ENCODE measurements at places on chromosomes 6 and 20.

DNA sequence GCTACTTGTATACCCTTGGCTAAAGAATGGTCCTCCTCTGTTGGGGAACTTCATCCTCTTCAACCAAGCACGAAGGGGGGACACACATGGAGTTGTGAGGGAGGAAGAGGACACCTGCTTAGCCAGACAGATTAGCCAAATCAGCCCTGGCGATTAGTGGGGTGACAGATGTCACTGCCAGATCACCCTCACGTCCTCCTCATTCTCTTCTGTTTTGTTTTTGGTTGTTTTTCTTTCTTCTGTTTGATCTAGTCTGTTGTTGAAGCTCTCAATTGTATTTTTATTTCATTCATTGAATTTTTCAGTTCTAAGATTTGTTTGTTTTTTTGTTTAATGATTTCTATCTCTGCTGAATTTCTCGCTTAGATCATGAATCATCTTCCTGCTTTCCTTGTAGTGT, 27.5 kb upstream of the NKX2-4 start:
- no peak for DNase-seq

GRCh38 chr20:61912665-61913422, 152.8 kb downstream of the TAF4 start:
- DNase-seq, result no peak

DNA sequence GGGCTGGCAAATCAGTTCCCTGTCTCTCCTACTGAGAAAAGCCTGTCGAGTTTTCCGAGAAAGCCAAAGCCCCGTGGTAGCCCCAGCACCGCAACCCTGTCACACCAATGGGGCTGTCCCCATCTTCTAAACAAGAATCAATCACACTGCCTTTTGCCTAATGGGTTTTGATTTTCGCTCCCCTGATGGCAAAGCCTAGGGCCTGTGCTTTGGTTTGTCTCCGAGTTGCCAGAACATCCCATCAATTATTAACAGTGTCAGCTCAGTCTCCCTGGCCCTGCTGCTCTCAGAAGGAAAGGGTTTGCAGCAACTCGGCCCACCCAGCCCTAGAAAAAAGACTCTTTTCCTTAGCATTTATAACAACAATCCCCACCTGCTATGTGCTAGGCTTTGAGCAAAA, 4.2 kb downstream of the KCNB1 start:
- DNase-seq, result no peak

DNA sequence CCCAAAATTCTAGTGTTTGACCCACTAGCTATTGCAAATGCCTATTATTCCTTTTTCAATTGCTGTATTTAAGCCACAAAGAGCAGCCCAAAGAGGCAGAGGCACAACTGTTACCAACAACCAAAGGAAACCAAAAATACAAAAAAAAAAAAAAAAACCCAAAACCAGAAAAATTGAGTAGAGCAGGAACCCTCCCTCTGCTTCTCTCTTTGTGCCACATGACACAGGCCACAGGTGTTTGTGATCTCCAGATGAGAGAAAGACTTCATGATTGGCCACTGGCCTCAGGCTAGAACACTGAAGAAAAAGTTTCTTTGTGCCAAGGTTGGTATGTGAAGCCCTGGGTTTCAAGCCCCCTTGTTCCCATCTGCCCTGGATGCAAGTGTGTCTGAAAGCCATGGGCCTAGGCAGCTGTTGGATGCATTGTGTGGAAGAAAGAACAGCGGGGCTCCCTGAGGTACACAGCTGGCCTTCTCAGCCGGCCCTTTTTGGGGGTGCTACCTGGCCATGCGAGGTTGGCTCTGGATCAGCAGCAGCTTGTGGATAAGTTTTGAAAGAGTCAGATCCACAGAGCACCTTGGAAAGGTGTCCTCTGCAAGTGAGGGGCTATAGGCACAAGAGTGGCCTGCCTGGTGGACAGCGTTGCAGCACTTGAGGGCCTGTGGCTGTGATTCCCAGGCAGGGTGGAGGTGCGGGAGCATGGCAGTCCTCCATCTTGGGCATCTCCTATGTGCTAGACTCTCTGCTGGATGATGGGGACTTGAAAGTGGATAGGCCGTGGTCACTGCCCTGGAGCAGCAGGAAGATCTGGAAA, 204.5 kb downstream of the ZDHHC14 start:
- no peak for DNase-seq

DNA sequence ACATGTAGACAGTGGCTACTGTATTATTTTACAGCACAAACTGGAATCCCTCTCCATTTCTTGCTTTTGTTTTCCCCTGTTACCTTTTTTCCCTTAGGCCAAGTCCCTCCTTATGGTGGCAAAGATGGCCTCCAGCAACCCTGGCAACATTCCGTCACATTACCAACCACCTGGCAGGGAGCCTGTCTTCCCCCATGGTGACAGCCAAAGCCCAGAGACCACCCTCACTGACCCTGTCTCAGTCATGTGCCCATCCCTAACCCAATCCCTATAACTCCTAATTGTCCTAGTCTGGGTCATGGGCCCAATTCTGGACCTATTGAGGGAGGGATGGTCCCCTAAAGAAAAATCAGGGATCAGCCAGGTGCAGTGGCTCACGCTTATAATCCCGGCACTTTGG, 27.6 kb downstream of the PARD6B start:
- no peak for DNase-seq

DNA sequence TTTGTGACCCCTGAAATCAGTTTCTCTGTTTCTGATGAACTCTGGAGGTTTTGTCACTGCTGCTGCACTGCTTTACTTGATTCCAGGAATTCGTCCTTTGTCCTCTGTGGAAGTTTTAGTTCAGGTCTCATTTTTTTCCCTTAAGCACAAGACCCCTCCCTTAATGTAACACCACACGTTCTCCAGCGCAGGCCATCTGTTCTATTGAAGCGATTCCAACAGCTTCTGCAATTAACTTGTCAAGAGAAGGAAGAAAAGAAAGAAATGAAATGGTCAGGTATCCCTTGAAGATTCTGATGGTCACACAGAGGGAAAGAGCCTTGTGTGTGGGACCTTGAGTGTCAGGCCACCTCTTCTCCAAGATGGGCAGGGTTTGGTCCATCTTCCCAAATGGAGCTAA, 7.8 kb upstream of the MAS1L start:
- no peak for DNase-seq

- no peak for DNase-seq
These were observed 115.1 kb upstream of the ARID1B start for GRCh38 chr6:156662025-156662445.

- no peak for DNase-seq
These were observed 852.3 kb upstream of the HS3ST5 start for GRCh38 chr6:115194981-115195638.

- DNase-seq, result no peak
These were observed 914 bp downstream of the SNAP91 start for GRCh38 chr6:83707829-83708545.

- no peak for DNase-seq
These were observed 6.6 kb downstream of the SIRPB2 start for GRCh38 chr20:1484438-1485116.

DNA sequence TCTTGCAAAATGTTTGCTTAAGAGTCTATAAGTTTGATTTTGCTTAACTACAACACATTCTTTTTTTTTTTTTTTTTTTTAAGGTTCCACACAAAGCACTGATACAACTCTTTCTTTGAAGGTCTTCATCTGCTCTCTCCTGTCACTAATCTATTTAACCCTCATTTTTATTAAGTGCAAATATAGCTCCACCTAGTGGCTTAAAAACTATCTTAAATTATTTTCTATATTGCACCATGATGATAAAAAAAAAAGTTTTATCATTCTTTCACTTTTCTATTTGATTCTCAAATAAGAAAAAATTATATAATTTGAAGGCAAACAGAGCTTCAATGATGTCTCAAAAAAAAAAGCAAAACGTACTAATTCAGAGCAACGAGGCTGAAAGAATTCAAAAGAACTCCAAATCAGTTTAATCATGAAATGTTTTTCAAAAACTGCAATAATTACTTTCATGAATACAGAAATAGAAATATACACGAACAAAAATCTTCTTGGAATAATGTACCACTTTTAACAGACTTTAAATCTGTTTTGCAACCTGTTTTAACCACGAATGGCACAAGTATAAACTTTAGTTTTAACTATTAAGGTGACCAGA, 12.8 kb downstream of the ESF1 start:
- DNase-seq, result no peak

DNA sequence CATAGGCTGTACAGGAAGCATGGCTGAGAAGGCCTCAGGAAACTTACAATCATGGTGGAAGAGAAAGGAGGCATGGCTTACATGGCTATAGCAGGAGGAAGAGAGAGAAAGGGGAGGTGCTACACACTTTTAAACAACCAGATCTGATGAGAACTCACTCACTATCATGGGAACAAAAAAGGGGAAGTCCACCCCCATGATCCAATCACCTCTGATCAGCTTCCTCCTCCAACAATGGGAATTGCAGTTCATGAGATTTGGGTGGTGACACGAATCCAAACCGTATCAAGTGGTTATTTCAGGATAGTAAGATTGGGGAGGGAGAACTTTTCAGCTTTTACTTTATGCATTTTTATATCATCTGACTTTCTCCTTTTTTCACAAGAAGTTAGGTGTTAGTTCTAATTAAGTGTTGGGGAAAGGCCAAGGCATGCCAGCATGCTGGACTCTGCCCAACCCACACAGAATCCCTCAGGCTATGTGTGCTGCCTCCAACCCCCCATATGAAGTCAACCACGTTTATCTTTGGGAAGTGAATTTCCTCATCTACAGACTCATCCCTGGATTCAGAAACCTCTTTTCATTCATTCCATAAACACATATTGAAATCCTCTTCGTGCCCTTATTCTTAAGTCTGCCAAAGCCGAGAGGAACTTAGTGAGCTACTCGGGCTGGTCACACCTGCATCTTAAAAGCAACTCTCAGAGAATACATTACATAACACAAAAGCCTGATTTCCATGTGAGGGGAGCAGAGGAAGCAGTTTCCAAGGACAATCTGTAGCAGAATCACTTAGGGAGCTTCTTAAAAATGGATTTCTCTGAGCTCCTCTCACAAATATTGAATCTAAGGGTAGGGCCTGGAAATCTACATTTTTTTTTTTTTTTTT, 16.7 kb upstream of the CLIC5 start:
- DNase-seq, result no peak

GRCh38 chr20:11267762-11268335, 594.0 kb upstream of the JAG1 start:
- no peak for DNase-seq

DNA sequence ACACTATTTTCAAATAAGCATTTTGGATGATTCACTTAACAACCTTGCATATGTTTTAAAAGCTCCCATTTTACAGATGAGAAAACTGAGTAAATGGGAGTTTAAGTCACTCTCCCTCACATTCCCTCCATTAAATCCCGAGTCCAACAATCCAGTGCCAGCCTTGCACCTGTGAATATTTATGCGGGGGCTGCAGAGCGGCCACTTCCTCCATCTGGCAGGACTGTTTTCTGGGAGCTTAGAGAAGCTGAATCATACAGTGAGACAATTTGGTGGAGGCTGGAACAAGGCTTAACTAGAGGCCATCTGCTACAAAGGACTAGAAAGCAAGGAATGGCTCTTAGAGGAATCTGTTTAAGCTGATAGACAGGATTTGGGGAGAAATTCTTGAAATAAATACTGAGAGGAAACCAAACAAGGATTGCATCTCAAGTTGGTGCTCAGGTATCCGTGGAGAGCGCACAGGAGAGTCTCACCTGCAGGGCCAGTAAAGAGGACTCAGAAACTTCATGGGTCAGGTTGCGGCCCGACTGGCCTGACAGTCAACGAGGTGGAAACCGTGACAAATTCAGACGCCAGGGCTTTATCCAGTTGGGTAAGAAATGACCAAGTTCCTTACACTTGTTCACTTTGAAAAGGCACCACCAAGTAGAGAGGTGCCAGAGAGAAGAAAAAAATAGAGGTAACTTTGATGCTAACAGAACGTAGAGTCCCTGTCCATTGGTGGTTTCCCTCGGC, 478.5 kb downstream of the QKI start:
- DNase-seq, result no peak

- no peak for DNase-seq
These were observed 97.9 kb downstream of the ANKRD60 start for GRCh38 chr20:58130581-58130980.

- DNase-seq, result no peak
These were observed 21.7 kb upstream of the GMNN start for GRCh38 chr6:24752917-24753492.

DNA sequence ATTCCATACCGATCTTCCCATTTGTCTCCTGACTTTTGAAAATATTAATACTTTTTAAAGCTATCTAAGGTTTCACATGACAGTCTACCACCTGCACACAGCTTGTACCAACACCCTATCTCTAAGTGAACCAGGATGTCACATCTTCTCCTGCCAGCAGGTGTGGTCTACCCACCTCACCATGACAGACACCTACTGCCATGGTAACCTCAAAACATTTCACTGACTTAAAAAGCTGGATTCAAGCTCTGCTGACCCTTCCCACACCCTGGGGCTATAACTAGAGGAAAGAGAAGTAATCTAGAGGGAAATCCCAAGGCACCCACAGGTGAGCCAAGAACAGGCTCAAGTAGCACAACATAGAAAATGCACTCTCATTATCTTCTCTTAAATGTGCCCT, 1.2 kb downstream of the SLC17A3 start:
- no peak for DNase-seq

Measured in activated T-helper 1 cell treated with Interleukin-2 at 50 U/mL for 16 hours (primary cell).